ENCODE measurements at places on chromosomes 3 and 15.

DNA sequence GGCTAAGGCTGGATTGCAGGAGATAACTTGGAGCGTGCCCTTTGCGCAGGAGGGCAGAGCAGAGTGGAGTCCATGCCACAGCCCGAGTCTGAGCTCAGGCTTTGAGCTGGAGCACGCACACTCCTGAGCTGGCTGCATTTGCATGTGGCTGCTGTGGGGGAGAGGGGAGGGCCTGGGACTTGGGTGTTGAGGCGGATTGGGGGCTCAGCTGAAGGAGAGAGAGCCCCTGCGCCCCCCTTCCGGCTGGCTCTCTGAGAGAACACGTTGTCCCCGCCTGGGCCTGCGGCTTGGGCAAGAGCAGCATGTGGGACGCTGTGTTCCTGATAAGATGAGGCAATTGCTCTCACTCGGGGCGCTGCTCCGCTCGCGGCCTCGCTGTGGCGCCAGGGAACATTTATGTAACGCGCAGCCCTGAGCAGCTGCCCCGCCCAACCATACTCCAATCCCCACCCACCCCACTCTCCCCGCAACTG, 39.1 kb downstream of the KLF13 start:
- peak; percentile 52 for DNase-seq

- DNase-seq = no peak
These were observed 68.2 kb downstream of the CD200R1L start for GRCh38 chr3:112778353-112778948.

DNA sequence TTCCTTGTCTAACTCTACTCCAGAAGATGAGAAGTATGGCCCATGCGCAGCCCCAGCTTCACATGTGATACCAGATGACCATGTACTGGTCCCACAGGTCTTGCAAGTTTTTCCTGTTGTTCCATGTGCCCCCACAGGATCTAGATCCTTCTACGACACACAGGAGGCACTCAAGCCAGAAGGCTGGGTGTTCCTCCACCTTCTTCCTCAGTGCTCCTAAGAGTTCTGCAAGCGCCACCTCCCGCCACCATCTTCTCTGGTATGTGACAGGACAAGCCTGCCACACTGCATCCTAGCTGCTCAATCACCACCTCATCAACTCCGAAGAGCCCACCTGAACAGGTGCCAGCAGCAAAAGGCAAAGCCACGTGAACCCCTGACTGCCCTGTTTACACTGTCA, 43.1 kb downstream of the XXYLT1 start:
- no peak for DNase-seq

DNA sequence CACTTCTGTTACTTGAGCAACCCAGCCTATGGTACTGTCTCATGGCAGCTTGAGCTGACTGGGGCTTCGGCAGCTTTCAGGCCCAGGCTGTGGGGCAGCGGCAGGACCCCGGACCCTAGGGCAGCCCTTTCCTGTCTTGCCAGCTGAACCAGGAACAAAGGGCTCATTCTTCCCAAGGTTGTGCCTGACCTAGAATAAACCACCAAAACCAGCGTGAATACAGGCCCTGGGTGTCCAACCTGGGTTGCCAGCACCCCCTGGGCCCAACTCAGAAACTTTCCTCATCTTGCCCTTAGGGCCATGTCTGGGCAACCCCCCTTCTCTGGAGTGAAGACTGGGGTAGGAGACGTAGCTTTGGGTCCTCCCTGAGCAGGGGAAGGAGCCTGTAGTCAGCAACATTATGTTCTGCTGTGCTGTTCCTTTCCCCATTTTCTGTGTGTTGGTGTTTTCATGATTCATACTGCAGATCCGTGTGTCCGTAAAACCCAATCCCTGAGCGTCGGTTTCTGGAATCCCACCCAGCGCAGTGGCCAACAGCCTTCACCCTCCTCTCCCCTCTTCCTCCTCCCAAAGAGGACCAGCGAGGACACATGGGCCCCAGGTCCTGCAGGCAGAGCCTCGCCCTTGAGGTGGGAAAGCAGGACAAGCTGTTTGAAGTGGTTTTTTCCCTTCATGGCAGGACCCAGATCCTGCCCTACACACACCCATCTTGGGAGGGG, 33.5 kb downstream of the TKT start:
- no peak for DNase-seq

- no peak for DNase-seq
These were observed 10.9 kb downstream of the CA12 start for GRCh38 chr15:63370764-63371163.

DNA sequence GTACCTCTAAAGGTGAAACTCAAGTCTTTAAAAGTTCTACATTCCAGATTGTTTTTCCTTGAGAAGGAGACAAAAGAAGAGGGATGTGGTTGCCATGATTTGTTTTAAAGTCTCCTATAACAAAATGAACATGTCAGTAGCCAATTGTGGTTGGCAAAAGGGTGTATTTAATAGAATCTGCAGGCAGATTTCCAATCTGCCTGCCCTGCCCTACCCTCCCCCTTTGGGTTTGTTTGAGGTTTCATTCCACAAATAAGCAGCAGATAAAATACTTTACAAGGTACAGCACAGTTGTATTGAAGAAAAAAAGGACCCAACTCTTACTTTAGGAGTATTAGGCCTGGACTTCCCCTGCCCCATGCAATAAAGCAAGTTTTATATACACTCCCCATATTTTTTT, 59.5 kb downstream of the MLH1 start:
- DNase-seq = no peak

- DNase-seq = peak; percentile 54
These were observed 39.5 kb upstream of the TPRG1 start for GRCh38 chr3:189132231-189132671.

DNA sequence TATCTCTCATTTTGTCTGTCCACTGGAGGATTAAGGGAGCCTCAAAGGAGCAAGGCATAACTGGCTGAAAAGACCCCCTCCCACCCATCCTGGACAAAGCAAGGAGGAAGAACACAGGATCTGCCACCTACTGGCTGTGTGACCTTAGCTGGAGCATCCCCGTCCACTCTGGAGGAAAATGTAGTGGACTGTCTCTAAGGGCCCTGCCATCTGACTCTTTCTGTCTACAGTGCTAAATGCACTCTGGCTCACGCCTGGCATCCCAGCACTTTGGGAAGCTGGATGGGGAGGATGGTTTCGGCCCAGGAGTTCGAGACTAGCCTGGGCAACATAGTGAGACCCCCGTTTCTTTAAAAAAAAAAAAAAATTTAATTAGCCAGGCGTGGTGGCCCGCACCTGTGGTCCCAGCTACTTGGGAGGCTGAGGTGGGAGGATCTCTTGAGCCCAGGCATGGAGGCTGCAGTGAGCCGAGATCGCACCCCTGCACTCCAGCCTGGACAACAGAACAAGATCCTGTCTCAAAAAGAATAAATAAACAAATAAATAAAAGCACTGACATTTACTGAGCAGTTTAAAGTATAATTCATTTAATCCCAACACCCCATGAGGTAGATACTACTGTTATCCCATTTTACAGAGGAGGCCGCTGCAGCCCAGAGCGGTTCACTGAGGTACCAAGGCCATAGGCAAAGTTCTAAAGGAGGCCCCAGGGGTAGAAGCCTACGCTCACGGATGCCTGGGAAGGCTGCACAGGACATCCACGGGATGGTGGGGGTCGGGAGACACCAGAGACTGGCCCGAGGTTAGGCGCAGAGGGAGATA, 1.1 kb downstream of the TBC1D2B start:
- DNase-seq = no peak

- peak; percentile 24 for DNase-seq
These were observed 3.7 kb downstream of the IQSEC1 start for GRCh38 chr3:13069495-13069894.

DNA sequence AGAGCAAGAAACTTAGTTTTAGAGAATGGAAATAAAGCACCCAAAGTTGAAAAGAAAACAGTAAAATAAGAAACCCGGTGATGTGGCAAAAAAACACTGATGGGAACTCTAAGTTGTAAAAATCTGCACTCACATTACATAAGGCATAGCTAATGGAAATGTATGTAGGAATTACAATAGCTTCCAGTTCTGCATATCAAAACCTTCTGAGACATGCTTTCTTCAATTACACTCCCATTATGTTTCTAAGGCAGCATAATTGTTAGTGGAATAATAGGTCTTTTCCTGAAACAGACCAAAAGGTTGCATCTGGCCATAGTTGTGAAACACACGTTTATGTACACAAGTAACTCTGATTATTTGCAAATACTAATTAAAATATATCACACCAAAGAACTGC, 41.4 kb downstream of the SLC30A4 start:
- DNase-seq = no peak

- no peak for DNase-seq
These were observed 16.4 kb downstream of the CCDC12 start for GRCh38 chr3:46960081-46960701.

- DNase-seq = no peak
These were observed 83.6 kb downstream of the NSUN3 start for GRCh38 chr3:94146455-94146854.

GRCh38 chr15:28208583-28208982, 109.5 kb upstream of the OCA2 start:
- no peak for DNase-seq

DNA sequence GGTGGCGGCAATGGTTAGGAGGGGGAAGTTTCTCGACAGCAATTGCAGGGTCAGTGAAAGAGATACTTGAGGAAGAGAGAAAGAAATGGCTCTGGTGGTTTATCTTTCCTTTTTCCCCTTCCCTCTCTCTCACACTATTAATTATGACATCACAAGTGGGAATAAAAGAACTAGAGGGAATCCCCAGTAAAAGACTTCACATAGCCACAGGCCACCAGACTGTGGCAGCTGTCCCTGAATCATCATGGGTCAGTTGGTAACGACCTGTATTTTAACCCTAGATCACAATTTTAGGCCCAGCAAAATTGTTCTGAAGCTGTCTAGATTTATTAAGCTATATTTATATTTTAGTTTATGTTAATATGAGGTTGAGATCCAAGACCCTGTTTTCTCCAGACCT, 40.3 kb downstream of the MBNL1 start:
- no peak for DNase-seq

DNA sequence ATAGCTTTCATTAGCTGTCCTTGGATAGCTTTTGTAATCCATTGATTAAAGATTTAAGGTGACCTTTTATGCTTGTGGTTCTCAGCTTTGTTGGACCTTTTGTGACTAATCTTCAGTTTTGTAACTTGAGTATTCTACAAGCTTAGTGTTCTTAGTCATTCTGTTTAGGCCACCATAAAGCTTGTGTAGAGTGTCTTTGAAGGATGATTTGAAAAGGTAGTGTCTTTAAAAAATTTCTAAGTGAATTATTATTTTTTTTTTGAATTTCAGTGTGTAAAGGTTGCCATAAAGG, 7.5 kb downstream of the MORF4L1 start:
- no peak for DNase-seq

DNA sequence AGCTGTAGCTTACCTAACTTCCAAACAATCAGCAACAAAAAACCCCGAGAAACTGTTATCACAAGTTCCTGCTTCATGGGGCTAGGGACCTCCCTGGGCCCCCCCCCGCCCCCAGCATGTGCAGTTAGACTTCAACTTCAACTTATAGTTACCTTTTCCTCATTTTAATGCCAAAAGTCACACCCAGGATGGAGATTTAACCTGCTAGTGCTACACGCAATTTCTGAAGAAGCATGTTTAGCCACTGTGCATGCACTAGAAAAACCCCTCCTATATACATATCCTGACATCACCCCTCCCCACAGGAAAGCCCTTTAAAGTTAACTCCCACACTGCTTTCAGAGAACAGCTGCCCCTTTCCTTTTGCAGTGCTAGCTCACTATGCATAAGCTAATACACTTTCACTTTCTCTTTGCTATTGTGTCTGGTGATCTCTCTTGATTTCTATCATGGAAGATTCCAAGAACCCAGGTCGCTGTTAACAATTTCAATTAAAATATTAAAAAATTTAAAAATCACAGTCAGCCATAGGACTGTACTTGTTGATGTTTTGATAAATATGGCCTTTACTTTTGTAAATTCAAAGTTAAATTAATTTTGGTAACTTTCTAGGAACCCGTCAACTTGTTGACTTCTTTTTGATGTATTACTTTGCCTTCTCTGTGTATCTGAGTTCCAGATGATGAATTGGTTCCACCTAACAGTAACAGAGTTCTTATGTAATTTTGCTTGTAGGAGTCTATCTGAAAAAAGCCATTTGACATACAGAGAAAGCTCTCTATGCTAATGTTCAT, 75.2 kb upstream of the ACAD9 start:
- DNase-seq = no peak

GRCh38 chr3:52086976-52087663, 30.7 kb upstream of the DUSP7 start:
- no peak for DNase-seq

- DNase-seq = no peak
These were observed 62.1 kb downstream of the BHLHE40 start for GRCh38 chr3:5041315-5041714.

DNA sequence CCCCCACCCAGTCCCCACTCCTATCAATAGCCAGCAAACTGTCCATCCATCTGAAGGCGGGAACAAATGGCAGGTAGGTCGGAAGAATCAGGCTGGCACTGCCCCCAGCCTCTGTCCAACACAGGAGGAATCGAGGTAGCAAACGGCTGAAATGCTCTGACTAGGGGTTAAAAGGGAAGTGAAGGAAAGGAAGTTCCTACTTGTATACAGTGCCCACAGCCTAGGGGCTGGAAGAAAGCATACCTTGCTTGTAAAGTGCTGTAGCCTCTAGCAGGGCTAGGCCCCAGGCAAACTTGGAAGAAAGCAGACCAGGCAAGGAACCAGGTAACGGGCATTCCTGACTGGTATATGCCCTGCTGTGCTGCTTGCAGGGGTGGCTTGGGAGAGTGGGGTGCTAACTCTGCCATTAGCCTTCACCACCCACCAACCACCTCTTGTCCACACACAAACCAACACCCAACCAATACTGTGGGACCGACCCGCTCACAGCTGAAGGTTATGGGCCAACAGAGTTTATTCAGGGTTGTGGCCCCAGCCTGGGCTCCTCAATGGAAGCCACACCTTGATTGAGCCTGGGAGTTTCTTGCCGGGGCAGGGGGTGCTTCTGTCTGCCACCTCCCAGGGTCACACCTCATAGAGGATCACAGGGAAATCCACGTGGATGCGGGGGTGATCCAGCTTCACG, 2.4 kb downstream of the TUSC2 start:
- DNase-seq = no peak

DNA sequence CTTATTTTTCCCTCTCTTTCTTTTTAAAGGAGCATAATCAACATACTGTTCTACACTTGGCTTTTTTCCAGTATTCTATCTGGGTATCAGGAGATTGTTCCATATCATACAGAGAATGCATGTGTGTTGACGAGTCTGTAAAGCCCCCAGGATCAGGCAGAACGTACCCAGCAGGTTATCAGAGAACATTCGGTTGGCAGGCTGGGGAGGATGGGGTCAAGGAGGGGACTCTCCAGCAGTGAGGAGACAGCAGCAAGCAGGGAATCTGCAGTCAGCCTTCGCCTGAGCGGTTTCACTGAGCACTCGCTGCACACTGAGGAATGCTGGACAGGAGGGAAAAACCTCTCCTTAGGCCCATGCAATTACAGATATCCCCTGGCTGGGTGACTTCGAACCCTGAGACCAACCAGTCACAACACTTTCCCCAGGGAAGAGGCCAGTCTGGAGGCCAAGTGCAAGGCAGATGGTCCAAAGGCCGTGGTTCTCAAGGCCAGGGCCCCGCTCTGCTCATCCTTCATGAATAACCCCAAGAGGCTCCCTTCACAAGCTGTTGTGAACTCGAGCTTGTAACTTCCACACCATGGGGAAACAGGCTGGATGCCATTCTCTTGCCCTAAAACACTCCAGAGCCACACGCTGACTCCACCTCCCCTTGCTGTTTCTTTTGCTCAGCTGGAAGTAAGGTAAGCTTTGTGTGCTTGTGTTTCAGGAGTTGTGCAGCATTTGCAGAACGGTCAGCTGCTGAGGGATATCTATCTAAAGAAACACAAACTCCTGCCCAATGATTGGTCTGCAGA, 60.1 kb downstream of the PXYLP1 start:
- no peak for DNase-seq

- no peak for DNase-seq
These were observed 80.4 kb upstream of the SLC6A6 start for GRCh38 chr3:14322001-14322400.
